ENCODE measurements at places on chromosomes 4 and X.
A peak's percentile ranks its signal among the peaks of the same experiment; 100 is the strongest.

DNA sequence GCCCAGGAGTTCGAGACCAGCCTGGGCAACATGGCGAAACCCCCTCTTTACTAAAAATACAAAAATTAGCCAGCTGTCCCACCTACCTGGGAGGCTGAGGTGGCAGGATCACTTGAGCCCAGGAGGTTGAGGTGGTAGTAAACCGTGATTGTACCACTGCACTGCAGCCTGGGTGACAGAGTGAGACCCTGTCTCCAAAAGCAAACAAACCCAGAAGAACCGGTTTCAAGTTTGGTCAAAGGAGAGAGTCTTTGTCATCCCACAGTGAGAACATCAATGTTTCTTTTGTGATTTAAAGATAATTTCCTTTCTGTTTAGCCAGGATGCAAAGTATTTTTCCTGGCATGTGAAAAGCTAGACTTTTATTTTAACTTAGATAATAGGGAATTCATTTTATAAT, 26.7 kb downstream of the PDK3 start:
- no peak for DNase-seq

DNA sequence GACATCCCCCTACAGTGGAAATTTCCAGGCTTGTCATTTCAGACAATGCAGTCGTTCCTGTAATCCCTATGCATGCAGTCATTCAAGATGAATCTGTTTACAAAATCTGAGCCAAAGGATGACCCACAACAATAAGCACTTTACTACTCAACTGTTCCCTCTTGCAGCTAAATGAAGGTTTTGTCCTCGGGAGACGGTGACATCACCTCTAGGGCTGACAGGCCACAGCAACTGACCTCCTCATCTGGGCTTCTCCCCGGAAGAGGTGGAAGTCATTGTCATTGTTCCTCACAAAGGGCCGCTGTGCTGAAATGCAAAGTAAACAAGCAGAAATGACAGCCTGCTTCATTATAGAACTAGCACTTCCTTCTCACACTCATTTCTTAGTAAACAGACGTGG, 29.2 kb downstream of the CLRN2 start:
- no peak for DNase-seq

DNA sequence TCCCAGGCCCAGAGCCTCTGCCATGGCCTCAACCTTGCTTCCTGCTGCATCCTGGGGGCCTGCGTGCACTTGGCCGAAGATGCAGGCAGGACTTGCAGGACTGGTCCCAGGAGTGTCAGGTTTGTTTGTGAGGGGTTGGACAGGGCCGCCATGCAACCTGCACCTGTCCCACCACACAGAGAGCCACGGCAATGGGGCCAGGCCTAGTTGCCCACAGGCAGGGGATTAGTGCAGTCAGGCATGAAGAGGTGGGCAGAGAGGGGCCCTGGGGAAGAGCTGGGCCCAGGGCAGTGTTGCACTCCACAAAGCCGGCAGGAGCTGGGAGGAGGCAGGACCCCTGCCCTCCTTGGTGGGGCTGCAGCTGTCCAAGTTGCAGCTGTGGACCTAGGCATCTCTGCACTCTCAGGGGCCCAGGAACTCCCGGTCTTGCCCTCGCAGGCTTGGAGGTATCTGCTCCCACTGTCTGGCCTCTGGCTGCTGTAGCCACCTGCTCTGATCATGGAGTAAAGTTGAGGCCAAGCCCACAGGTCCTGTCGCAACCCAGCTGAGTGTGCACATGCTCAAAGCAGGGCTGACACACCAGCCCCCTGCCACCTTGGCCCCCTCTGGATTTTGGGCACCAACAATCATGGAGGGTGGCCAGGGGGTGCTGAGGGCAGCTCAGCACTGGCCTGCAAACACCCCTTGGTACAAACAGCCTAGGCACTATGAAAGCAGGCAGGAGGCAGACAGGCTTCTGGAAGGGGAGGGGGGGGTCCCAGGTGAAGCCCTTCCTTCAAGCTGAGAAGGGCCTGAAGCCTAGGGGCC, 190.4 kb upstream of the PCDH10 start:
- DNase-seq: no peak

GRCh38 chr4:166121897-166122296, 248.9 kb downstream of the TLL1 start:
- DNase-seq: no peak

- no peak for DNase-seq
Observed at GRCh38 chrX:43148305-43148704, 370.3 kb upstream of the PPP1R2C start.

DNA sequence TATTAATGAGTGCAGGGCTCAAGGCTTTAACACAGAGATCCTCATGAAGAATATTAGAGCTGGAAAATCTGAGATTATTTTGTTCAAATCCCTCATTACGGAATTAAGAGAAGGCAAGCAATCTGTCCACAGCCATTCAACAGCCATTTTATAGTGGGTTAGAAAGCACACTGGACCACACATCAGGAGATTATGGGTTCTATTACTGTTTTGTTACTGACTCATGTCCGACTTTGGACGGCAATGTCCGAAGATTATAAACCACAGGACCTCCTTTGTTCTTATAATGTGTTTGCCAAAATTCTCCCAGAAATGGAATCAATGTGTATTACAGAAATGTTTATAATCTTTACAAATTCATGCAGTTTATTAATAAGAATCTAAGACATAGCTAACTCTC, 8.1 kb downstream of the LAMTOR3 start:
- no peak for DNase-seq

GRCh38 chr4:143437937-143438336, 75.6 kb upstream of the SMARCA5 start:
- DNase-seq: no peak

DNA sequence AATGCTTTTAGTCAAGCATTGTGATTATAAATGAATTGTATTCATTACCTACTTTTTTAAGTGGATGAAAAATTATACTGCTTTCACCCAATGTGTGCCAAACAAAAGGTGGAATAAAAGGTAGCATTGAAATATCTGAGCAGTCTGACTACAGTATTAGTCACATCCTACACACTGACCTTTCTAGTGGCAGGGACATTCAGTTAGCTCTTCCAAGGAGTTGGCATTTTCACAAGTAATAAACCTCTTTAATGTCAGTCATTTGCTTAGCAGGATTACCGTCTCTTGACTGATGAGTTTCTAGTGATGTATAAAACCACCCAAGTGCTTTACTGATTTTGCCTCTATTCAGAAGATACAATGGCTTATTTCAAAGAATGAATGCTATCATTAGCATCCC, 687.9 kb downstream of the ARAP2 start:
- DNase-seq: no peak

DNA sequence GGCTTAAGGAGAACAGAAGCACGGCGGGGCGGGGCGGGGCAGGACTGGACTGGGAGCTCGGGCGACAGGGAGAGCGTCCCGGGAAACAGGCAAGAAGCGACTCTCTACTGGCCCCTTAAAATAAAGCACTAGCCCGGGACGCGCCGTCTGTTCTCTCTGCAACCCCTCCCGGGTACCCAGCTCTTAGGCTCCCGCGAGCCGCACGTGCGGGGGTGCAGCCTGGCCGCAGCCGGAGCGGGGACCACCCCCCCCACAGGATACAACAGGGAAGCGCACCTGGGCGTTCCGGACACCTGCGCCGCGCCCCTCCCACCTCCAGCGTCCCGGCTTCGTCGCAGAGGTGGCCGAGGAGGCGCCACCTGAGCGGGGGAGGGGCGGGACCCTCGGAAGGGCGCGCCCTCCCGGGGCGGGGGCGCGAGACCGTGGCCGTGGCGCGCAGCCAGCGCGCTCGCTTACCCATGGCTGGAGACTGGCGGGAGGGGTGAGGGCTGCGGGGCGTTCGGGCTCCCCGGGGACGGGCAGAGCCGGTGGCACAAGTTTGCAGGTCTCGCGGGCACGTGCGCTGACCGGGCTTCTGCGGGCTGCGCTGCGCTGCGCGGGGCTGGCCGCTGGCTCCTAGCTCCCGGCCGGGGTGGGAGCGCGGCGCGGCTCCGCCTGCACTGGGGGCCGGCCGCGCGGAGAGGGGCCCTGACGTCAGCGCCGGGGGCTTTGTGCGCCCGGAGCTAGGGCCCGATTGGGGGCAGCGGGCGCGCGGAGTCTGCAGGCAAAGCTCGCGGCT, 91.5 kb downstream of the GEMIN8 start:
- DNase-seq: peak; percentile 28

- no peak for DNase-seq
Observed at GRCh38 chr4:182113779-182114178, 129.4 kb upstream of the TENM3 start.

GRCh38 chr4:89586864-89587263, 250.1 kb downstream of the SNCA start:
- DNase-seq: no peak

DNA sequence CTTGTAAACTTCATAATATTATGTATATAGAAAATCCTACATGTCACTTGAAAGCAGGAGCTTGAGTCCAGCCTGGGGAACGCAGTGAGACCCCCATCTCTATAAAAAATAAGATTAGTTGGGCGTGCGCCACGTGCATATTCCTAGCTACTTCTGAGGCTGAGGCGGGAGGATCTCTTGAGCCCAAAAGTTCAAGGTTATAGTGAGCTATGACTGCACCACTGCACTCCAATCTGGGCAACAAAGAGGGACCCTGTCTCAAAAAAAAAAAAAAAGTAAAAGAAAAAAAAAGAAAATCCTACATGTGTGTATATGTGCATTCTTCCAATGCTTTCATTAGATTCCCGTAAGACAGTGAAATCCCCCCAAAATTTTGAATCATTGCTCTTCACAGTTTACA, 1.7 kb downstream of the SEC31A start:
- no peak for DNase-seq

DNA sequence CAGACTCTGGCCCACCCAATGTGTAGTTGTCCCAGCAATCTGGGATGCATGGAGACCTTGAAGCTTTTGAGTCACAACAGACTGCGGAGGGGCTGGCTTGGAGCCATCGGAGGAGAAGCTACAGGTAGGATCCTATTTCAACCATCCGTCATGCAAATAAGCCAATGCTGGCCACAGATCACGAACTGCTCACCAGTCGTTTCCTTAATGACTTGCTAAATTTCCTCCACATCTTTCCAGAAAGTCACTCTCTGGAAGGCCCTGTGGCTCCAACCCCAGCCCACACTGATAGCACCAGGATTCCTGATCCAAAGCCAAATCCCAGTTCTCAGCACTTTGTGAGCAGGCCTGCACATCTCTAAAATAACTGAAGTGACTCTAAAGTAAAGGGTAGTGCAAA, 321.3 kb downstream of the RAB28 start:
- DNase-seq: no peak

DNA sequence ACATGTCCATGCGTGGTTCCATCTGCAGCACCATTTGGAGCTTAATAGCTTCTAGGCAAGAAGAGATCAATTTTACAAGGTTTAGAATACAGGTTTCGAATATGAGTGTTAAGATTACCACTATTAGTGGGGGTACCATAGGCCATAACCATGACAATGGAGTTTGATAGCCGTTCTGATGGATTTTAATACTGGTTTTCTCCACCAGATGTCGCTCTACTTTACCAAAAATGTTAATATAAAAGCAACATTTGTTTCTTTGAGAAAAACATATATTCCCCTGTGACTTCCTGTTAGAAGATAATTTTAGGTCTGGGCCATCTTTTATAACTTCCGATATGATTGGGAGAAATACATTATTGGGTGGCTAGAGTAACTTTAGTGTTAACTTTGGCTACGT, 499.7 kb upstream of the POU3F4 start:
- no peak for DNase-seq

- no peak for DNase-seq
Observed at GRCh38 chr4:158102904-158103303, 69.9 kb downstream of the GASK1B start.

- DNase-seq: no peak
Observed at GRCh38 chrX:108442901-108443464, 3.3 kb downstream of the COL4A5 start.

DNA sequence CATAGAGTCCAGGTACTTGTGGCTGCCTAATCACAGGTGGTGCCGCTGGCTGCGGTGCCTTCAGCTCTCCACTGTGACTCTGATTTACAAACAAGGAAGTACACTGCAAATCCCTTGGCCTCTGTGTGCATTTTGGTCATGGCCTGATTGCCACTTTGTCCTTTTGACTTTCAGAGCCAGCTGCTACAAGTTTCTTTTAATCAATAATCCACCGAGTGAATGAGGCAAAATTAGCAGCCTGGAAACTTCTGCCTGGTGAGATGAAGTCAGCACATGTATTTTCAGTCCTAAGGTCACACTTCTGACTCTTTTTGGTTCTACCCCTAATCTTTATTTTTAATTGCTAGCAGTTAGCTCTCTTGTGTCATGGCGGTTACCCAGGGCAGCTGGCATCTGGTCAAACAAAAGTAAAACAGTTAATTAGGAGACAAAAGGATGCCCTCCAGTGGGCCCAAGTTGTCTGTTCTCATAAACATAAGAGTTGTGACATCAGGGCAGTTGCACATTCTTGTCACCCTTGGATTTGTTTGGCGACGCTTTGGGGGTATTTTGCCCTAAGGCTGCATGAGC, 62.3 kb upstream of the LNX1 start:
- no peak for DNase-seq

DNA sequence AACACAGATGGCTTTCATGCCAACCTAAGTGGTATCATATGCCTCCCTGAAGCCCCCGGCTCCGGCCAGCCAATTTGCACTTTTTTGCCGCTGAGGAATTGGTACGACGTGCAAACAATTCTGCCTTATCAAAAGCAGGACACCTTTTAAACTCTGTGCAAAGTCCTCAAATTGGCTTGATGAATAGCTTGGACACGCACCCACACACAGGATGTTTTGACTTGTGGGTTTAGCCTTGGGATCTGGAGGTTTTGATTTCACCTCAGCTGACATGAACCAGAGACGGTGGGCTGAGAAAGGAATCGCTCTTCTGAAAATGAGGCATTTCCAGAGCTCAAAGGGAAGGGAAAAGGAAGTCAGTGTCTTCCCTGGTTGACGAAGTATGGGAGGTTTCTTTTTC, 110.8 kb upstream of the SHOX start:
- DNase-seq: no peak

DNA sequence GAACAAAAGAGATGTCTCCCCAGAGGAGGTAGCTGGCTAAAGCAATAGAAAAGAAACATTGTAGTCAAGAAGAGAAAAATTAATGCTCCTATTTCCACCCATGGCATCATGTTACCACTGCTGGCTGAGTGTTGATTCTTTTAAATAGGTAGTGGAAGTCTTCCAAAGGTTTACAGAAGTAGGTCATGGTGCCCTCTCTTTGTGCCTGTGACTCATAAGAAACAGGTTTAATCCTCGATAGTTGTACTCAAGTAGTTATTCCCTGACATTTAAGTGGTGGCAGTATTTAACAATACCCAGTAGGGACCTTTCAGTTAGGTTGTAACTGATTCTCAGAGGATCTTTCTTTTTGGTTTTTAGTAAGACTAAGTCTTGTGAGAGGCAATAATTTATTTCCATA, 247.8 kb downstream of the TEX13A start:
- DNase-seq: no peak

DNA sequence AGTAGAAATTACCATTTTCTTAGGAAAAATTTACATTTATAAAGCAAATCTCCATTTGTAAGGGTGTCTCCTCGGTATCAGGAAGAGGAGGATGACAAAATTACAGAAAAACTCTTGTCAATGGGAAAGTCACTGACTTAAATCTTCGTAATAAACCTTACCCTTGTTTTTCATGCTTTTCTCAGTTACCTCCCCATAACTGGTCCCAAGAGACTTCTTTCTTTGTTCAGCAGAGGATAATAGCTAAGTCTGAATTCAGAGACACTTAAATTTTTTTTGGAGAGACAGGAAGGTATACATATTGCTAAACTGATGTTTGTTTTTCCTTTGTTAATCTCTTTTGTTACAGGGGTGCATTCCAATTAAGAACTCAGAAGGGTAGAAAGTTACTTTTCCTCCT, 125.5 kb upstream of the JADE1 start:
- DNase-seq: no peak

- DNase-seq: peak; percentile 81
Observed at GRCh38 chrX:154378059-154378798, 866 bp upstream of the EMD start.

- no peak for DNase-seq
Observed at GRCh38 chrX:112844250-112844649, 3.6 kb upstream of the AMOT start.
